Stimulated activated CD4-positive, alpha-beta T cell treated with anti-CD3 and anti-CD28 coated beads, Interleukin-4, amount 100 ng/mL, for 48 hours (primary cell): ENCODE measurements at places on chromosomes 3 and 15.

- no peak for DNase-seq
Observed at GRCh38 chr3:6721491-6721890, 139.4 kb upstream of the GRM7 start.

DNA sequence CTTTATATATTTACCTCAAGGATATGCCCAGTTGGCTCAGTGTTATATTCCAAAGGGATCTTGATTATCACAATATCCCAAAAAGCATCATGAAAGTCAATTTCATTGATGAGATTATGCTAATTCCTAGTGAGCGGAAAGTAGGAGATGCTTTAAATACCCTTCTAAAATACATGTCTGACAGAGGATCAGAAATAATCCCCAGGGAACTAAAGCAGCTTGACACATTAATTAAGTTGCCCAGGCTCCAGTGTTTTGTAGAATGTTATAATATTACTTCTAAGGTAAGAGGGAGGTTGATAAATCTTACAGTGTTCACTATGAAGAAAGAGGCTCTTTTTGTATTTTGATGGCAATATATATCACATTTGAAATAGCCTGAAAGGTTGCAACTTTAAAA, 767.5 kb upstream of the ROBO1 start:
- no peak for DNase-seq

GRCh38 chr3:154730186-154730585, 300.2 kb upstream of the GPR149 start:
- DNase-seq, result no peak

DNA sequence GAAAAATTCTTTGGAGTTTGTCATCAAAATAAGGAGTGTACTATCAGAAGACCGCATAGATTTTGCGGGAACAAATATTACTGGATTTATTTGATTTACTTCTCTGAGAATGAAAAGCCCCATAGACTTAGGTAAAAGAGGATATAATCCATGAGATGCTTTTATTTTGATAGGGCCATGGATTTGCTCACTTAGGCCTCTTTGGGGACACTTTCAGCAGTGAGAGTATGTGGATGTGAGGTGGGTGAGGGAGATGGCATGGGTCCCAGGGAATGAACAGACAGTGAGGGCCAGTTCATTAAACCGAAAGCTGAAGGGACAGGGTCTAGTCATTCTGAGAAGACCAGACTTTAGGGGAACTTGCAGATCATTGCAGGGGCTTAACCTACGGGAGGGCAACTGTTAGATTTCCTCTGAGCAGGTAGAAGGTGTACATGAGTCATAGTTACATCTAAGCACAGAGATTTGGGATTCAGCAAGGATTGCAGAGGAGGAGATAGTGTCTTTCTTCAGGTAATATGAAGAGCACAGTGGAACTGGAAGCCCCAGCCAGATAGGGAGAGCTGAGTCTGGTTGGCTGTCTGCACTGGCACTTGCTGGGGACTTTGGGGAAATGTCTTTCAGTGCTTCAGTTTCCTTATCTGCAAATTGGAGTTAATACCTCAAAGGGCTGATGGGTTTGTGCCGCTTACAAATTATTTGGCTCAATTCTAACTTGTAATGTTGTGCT, 30.8 kb downstream of the SH3GL3 start:
- no peak for DNase-seq

DNA sequence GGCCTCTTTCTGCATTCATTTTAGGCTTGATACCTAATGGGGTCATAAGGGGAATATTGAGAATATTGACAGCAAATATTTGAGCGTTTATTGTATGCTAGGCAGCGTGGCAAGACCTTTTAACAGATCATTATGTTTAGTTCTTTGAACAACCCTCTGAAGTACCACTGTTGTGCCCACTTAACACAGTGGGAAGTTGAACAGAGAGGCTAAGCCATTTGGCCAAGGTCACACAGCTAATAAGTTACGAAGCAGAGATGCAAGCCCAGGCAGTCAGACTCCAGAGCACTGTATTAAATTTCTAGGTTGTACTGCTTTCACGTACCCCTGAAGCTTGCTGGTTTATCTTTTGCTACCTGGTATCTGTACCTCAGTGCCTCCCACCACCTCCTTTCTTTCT, 1.1 kb downstream of the RAB7A start:
- no peak for DNase-seq

GRCh38 chr3:72336821-72337479, 511.3 kb downstream of the SHQ1 start:
- no peak for DNase-seq

GRCh38 chr3:55731741-55732140, 244.6 kb upstream of the WNT5A start:
- no peak for DNase-seq

GRCh38 chr15:94036156-94036555, 195.2 kb upstream of the MCTP2 start:
- DNase-seq, result no peak

DNA sequence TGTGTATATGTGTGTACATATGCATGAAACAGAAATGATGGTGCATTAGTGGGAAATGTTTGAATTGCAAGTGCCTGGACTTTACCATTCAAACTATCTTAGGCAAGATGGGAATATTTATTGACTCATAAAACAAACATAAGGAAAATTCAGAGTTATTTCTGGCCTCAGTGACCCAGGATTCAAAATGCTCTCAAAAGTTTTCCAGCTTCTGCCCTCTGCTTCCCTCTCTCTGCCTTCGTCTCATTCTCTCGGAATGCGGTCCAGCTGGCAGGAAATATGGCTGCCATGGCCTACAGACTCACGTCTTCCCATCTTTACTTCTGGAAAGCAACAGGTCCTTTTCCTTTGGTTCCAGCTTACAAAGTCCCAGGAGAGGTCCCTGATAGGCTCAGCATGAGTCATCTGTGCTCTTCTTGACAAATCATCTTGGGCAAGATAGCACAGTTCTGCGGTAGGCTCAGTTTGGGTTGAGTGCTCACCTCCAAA, 8.7 kb upstream of the ZNF774 start:
- DNase-seq, result no peak

DNA sequence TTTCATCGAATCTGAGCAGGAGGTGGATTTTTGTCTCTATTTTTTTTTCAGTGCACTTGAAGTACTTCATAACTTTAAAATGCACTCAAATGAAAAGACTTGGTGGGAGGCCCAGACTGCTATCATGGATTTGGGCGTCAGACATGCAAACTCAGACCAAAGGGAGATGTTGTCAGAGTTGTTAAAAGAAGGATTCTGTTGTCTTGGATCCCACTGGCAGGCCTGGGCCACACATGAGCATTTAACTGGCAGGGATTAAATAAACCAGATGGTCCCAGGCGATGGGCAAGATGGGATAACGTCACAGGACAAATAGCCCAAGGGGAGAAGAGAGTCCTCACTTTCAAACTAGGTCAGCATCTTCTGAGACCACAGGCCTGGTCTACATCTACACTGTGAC, 15.4 kb downstream of the RTP1 start:
- no peak for DNase-seq

DNA sequence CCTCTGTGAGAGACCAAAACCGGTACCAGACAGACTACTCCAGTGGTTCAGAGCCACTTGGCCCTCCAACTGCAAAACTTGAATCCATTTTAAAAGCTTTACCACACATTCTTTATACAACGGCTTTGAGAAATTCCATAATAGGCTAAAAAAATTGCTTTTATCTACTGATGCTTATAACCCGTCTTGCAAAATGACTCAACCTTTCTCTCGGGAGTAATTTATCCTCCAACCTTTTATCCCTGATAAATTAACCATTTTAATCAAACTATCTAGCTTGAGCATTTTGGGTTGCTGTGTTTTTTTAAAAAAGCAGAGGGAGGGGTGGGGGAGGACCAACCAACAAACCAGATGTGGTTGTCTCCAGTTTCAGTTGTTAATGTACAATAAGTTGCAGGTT, 275.7 kb upstream of the LRTM1 start:
- no peak for DNase-seq

DNA sequence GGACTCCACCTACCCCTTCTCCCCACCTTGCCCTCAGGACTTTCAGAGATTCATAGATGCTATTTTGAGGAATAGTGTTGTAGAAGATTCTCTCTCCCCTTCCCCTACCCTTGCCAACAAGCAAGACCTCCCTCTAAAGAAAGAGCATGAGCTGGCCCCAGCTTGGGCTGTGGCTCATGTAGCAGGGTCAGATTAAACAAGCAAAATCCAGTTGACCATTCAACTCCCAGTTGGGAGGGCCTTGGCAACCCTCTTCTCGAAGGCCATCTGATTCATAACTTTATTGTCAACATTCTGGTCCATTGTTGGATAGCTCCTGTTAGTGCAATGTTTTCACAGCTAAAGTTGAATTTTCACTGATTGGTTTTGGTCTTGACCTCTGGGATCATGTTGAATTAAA, 41.1 kb downstream of the TNFAIP8L3 start:
- no peak for DNase-seq

DNA sequence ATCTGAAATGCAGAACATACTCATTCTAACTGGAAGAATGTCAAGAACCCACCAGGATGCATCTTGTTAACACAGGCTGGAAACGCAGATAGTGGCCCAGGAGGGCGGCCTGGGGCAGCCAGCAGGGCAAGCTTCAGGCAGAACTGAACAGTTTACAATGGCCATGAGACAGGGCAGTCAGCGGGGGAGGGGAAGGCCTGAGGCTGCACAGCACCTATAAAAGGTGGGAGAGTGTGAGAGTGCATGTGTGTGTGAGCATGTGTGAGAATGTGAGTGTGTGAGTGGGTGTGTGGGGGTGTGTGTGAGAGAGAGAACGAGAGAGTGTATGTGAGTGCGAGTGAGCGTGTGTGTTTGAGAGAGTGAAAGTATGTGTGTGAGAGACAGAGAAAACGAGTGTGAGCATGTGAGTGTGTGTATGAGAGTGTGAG, 26.8 kb upstream of the SLCO2A1 start:
- no peak for DNase-seq

DNA sequence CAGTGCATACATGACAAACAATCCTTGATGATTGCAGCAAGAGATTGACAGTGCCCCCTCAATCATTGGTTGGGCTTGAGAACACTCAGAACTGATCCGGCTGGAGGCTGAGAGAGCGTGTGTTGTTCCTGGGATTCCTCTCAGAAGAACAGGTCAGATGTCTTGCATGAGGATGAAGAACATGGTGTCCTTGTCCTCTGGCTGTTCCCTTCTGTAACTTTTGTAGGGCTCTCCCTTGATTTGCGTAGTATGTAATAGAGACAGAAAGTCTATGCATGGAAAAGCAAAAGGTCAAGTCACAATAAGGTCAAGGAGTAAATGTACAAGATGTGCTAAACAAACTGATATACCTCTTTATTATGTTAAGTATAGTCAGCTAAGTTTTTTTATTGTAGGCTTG, 8.2 kb downstream of the CHST2 start:
- DNase-seq, result no peak
